ENCODE measurements at places on chromosomes 3 and 15. TPM values are rescaled to one million over a fixed set of nuclear protein-coding genes. Genes with fewer than 3 reads are reported as not detected.

Gene SMCO1
- polyA plus RNA-seq, result not detected

Gene ALDH1A3
- polyA plus RNA-seq, result 4.8 TPM

- H3K4me1 ChIP-seq, result no peaks in the 10 kb centered on the region
- no peaks in the 10 kb centered on the region for H3K36me3 ChIP-seq
- no peak overlapping the region for H3K27ac ChIP-seq
- no peak overlapping the region for H3K4me3 ChIP-seq
- peaks cover 15% of the 10 kb centered on the region for H3K27me3 ChIP-seq
These were observed 39.4 kb upstream of the SNRK start for GRCh38 chr3:43246976-43247375.

DNA sequence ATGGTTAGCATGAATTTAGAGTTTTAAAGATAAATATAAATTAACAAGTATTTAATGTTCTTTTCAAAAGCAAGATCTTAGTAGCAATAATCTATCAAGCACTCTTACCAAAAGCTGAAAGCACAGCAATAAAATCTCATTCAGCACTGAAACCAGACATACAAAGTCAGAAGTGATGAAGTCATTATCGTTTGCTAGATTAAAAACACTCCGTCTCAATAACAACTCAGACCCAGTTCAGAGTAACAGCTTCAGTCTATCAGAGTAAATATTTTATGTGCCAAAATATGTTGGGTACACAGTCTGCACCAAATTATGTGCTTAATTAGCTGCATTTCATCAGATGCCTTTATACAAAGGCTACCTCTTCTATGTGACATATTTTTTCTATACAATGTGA lies 41.6 kb downstream of the CPA3 start:
- no peaks in the 10 kb centered on the region for H3K27me3 ChIP-seq
- DNase-seq, result no peak
- no peak overlapping the region for H3K27ac ChIP-seq
- no peak overlapping the region for H3K4me3 ChIP-seq
- no peaks in the 10 kb centered on the region for H3K36me3 ChIP-seq
- H3K4me1 ChIP-seq, result peaks cover 20% of the 10 kb centered on the region

- peaks cover 10% of the 10 kb centered on the region for H3K4me1 ChIP-seq
- no peaks in the 10 kb centered on the region for H3K36me3 ChIP-seq
- no peak overlapping the region for H3K4me3 ChIP-seq
- no peak overlapping the region for H3K27ac ChIP-seq
- DNase-seq, result no peak
These were observed 237.3 kb upstream of the WNT5A start for GRCh38 chr3:55724407-55724784.

- H3K36me3 ChIP-seq, result no peaks in the 10 kb centered on the region
- H3K27ac ChIP-seq, result peak overlapping the region; percentile 57
- peak; percentile 74 for DNase-seq
- no peak overlapping the region for H3K4me3 ChIP-seq
- H3K27me3 ChIP-seq, result no peaks in the 10 kb centered on the region
- peaks cover 50% of the 10 kb centered on the region for H3K4me1 ChIP-seq
These were observed 191.7 kb upstream of the TPM1 start for GRCh38 chr15:62850791-62851291.

DNA sequence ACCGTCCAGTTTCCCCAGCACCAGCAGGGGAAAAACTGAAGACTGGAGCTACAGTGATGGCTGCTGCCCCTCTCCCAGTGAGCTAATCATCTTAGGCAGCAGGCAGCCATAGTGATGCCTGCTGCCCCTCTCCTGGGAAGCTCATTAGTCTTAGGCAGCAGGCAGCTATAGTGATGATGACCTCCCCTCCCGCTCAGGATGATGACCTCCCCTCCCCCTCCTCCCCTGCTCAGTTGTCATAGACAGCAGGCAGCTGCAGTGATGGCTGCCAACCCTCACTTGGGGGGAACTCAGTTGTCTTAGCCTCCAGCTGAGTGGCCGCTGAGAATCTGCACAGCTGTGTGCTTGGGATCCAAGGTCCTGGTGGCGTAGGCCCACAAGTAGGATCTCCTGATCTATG lies 80.9 kb upstream of the MANF start:
- DNase-seq, result no peak
- H3K36me3 ChIP-seq, result no peaks in the 10 kb centered on the region
- H3K4me3 ChIP-seq, result no peak overlapping the region
- H3K4me1 ChIP-seq, result no peaks in the 10 kb centered on the region
- no peak overlapping the region for H3K27ac ChIP-seq

- no peak overlapping the region for H3K4me3 ChIP-seq
- H3K27ac ChIP-seq, result peak overlapping the region; percentile 80
- H3K4me1 ChIP-seq, result peaks cover 25% of the 10 kb centered on the region
- no peak for DNase-seq
- H3K27me3 ChIP-seq, result no peaks in the 10 kb centered on the region
These were observed 26.1 kb downstream of the ABTB1 start for GRCh38 chr3:127698691-127699415.

All from GM23248 (cell line).